ENCODE measurements at places on chromosomes 12 and 14. TPM values are rescaled to one million over a fixed set of nuclear protein-coding genes. Genes with fewer than 3 reads are reported as not detected.

PLBD1 gene
- total RNA-seq, result 1.7 TPM

DNA sequence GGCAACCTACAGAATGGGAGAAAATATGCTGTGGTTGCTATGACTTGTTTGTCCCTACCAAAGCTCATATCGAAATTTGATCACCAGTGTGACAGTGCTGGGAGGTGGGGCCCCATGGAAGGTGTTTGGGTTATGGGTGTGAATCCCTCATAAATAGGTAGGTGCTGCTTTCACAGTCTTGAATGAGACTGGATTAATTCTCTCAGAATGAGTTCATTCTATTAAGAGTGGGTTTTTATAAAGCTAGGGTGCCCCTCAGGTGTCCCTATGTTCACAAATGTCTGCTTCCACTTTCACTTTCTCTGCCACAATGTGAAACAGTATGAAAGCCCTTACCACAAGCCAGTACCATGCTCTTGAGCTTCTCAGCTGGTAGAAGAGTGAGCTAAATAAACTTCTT is 133.5 kb downstream of the CPNE8 start:
- no peak for DNase-seq

GRCh38 chr12:56545023-56545604 is 23.5 kb downstream of the RBMS2 start:
- DNase-seq, result no peak

- DNase-seq, result no peak
Observed at GRCh38 chr14:61581340-61581739, 114.0 kb upstream of the HIF1A start.
